Kidney (tissue), 22 donors: ENCODE measurements at places on chromosomes 7 and 10. TPM values are rescaled to one million over a fixed set of nuclear protein-coding genes. Genes with fewer than 3 reads are reported as not detected.

- no peak for DNase-seq
Observed at GRCh38 chr10:34622945-34623344, 192.2 kb downstream of the PARD3 start.

- DNase-seq: no peak
Observed at GRCh38 chr10:109926825-109927224, 3.5 kb upstream of the XPNPEP1 start.

DNA sequence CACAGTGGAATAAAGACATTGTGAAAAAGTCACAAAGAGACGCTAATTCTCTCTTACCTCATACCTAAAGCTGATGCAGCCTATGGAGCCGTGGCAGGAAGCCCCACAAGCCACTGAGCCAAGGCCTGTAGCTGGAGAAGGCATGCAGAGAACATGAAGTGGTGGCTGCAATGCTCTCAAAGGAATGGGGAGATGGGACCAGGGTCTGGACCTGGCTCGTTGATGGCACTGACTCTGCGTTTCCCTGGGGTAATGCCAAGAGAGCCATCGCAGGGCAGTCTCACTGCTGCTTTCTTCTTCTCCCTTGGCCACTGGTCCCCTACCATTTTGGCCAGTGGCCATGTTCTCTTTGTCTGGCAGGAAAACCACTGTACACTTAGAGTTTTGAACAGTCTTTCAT is 329.9 kb upstream of the ZMIZ1 start:
- no peak for DNase-seq

GRCh38 chr10:12710594-12711349 is 290.7 kb downstream of the CCDC3 start:
- DNase-seq: peak; percentile 83

GRCh38 chr10:102264371-102264770 is 19.0 kb downstream of the GBF1 start:
- DNase-seq: no peak

GRCh38 chr10:125000366-125001312 is 58.7 kb downstream of the ZRANB1 start:
- DNase-seq: no peak

DNA sequence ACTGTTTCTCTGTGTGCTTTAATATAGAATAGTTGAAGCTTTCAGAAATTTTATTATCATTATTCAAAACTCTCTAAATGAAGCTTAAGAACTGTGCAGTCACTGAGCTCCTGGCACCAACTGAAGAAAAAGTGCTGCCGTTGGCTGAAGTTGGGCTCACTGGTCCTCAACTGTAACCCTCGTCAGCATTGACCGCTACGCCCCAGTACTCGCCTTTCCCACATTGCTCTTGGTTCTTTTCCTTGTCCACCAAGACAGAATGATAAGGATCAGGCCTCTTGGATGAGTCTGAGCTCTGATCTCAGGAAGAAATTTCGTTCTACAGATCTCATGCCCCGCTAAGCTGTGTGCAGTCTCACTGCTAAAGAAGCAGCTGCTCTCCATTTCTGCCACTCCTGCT is 7.9 kb upstream of the TAF3 start:
- no peak for DNase-seq

- DNase-seq: peak; percentile 79
Observed at GRCh38 chr10:119030421-119031250, 1.1 kb downstream of the NANOS1 start.

- DNase-seq: peak; percentile 72
Observed at GRCh38 chr10:132522521-132523411, 14.8 kb upstream of the INPP5A start.

DNA sequence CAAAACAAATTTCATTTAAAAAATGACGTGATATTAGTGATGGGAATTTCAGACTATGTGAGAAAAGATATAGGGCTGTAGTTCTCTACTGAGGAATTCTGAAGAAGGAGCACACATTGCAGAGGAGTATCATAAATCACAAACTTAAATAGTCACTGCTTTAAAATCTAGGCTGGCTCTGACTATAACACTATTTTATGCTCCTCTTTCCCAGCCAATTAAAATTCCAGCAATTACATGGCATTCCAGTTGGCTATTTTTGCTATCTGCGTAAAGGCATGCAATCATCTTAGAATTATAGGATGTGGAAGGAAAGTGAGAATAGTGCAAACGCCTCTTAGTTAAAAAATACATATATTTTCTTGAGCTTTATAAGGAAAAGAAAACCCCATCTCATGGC is 123.1 kb downstream of the GNAI1 start:
- DNase-seq: no peak

DNA sequence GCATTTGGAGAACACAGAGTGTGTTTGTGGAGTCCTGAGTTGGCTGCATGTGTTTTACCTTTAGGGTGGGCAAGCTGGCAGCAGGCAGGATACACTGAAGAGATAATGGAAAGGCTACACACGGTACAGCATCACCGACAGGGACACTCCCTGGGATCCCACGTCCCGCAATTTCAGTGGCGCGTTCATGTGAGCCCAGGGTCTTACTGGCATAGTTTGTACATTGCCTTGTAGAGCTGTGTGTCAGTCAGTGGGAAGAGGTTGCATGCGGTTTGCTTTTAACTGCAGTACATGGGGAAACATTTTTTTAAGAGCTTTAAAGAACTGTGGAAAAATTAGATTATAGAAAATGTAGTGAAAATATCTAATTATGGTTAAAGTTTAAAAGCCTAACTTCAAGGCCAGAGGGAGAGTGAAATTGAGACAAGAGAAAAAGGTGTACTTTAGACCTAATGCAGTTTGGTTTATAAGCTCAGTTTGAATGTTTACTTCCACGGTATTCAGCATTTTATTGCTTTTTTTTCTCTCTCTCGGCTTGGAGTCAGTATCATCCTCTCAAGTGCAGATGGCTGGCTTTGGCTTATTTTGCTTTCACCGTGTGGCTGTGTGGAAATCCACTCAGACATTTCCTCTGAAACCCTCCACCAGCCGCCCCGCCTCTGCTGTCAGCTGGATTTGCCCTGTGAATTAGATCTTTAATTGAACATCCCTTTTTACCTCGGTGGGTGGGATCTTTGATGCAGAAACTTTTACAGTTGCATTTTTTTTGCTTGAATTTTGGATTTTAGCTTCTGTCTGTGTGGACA is 364.2 kb upstream of the COBL start:
- DNase-seq: no peak

- peak; percentile 77 for DNase-seq
Observed at GRCh38 chr7:21944616-21945453, 864 bp downstream of the CDCA7L start.

- no peak for DNase-seq
Observed at GRCh38 chr10:124911124-124912067, 30.5 kb upstream of the ZRANB1 start.

DNA sequence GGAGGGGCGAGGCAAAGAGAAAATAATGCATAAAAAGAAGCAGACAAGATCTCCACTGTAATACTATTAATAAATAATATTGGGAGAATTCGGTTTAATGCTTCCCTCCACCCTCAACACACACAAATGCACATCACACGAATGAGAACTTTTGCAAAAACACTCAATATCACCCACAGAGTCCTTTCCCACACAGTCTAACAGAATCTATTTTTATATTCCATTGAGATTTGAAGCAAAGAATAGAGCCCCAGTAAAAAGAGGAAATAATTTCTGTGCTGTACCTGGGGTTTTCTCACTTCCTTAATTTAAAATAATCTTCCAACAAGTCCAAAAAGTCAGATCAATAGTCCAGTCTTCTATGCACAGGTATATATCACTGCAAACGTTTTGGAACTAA is 17.0 kb downstream of the PIK3AP1 start:
- DNase-seq: no peak

- DNase-seq: no peak
Observed at GRCh38 chr10:117861329-117861728, 185.4 kb downstream of the RAB11FIP2 start.

GRCh38 chr10:82643076-82643475 is 768.1 kb downstream of the NRG3 start:
- DNase-seq: no peak

- no peak for DNase-seq
Observed at GRCh38 chr7:131371411-131371810, 43.7 kb downstream of the MKLN1 start.

GRCh38 chr10:63935705-63936104 is 414.5 kb downstream of the REEP3 start:
- DNase-seq: no peak

- peak; percentile 77 for DNase-seq
Observed at GRCh38 chr10:127117125-127117524, 79.3 kb downstream of the INSYN2A start.

- DNase-seq: no peak
Observed at GRCh38 chr10:29495366-29495765, 139.4 kb downstream of the SVIL start.

DNA sequence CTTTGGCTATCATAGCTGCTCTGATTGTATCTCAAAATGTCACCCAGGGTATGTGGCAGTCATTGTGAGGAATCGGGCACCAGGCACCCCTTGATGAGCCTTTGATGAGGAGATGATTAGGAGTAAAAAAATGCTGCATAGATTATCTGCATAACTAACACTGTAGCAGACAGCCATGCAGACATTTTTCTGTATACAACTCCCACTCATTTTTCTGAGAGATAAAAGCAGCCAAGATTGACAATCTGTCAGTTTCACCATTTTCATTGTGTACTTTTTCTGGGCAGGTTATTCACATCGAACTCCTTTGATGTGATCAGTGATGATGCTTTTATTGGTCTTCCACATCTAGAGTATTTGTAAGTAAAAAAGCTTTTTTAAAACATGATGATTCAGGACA is 19.4 kb downstream of the LGI1 start:
- DNase-seq: no peak

DNA sequence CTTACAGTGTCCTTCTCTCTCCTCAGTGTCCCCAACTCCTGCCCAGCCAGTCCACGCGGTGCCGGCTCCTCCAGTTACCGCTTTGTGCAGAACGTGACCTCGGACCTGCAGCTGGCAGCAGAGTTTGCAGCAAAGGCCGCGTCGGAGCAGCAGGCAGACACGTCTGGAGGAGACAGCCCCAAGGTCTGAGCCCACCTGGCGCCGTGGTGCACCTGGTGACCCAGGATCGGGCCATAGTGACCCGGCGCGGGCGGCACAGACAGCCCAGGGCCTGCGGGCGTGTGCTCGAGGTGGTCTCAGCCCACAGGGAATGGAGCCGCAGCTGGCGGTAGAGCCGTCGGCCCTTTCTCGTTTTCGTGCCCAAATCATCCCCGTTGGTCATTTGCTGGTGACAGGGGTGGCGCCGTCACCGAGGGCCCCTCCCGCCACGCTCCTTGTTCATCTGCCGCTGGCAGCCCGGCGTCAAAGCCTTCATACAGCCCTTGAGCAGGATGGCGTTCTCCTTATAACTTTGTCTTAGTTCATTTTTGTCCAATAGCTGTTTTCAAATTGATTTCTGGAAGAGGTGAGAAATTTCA is 20.9 kb upstream of the AP5Z1 start:
- no peak for DNase-seq

DNA sequence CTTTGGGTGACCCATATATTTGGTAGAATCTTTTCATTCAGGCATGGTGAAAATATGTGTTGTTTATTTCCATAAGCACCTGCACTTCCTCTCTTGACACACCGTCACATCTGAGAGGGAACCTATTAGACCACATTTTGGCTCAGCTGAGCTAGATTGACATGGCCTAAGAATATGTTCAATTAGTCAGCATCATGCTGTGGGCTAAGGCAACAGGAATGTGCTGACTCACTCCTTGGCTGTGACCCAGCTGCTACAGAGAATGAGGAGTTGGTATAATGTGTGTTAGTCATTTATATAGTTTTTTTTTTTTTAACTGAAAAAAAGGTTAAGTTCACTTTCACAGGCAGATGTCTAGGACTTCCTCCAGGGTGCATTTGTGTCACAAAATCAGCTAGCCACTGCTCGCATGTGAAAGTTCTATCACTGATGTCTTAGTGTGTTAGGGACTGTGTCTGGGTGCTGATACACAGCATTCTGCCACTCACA is 180.6 kb downstream of the SEMA3E start:
- peak; percentile 87 for DNase-seq

DNA sequence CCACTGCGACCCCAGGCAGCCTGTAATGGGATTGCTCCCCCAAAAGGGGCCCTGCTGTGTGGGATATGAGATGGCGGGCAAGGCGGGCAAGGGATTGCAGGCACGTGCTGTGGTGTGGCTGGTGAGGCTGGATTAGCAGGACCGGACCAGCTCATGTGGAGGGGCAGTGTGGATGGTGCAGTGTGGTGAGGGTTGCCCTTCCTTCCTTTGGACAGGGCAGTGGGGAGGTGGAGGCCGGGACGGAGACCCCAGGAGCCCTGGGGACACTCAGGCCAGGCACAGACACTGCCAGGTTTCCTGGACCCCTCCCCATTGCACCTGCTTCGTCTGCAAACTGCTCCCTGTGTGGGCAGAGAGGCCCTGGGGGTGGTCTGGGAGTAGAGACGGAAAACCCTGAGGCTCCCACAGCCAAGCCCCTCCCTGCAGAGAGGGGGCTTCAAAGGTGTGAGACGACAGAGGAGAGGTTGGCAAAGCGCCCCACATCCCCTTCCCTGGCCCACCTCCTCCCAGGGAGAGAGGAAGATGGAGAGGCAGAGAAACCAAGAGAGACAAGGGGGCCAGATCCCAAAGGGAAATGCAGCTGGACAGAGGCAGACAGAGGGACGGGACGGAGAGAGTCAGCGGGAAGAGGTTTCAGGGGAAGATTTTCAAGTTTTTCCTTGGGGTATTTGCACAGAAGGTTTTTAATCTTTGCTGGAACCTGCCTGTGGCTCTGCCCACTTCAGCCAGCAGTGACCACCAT is 89.2 kb downstream of the MICALL2 start:
- peak; percentile 67 for DNase-seq

- no peak for DNase-seq
Observed at GRCh38 chr7:91288208-91288824, 24.1 kb downstream of the FZD1 start.

DNA sequence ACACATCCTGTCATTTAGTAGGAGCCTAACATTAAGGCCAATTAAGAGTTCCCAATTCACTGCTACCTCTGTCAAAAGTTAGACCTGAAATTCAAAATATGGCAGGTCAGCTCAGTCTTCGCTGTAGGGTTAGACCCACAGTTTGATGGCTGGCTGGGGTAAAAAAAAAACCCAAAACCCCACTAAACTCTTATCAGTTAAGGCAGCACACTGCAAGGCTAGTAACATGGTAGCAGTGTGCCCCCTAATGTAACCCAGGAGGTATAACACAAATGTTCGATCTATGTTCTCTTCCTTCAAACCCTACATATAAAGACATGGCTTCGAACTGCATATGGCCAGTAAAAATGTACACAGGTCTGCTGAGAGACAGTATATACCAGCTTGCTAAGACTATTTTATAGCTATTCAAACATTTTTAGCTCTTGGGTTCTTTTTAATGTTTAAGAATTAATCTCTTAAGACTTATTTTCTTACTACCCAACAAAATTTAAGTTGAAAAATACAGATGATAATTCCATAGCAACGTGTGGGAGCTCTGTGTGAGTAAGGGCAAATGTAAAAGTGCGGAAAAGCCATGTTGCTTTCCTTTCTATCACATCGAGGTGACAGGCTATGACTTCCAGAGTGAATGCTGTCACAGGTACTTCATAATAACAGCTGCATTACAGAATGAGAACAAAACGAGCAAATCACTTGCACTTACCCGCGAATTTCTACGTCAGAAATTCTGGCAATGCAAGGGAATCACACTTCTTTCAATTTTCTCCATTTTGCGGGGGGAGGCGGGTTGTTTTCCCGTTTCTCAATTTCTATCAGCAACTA is 168.4 kb upstream of the IMMP2L start:
- no peak for DNase-seq

The HYAL4 gene
- not detected for total RNA-seq

The ANKMY2 gene
- total RNA-seq: 21.9 TPM

The EPO gene
- total RNA-seq: not detected

The ITPRID1 gene
- total RNA-seq: not detected

The LRRC18 gene
- not detected for total RNA-seq

The GIMAP2 gene
- total RNA-seq: 19.5 TPM

The NYAP1 gene
- total RNA-seq: 0.41 TPM

The C10orf53 gene
- not detected for total RNA-seq

The PPP1R3A gene
- total RNA-seq: not detected

The BLNK gene
- total RNA-seq: 38.8 TPM

The HELLS gene
- 13.5 TPM for total RNA-seq
